Omental fat pad (tissue), 4 donors: ENCODE measurements at places on chromosomes 16 and 17. TPM values are rescaled to one million over a fixed set of nuclear protein-coding genes. Genes with fewer than 3 reads are reported as not detected.

Gene IL17C
- not detected for total RNA-seq

DNA sequence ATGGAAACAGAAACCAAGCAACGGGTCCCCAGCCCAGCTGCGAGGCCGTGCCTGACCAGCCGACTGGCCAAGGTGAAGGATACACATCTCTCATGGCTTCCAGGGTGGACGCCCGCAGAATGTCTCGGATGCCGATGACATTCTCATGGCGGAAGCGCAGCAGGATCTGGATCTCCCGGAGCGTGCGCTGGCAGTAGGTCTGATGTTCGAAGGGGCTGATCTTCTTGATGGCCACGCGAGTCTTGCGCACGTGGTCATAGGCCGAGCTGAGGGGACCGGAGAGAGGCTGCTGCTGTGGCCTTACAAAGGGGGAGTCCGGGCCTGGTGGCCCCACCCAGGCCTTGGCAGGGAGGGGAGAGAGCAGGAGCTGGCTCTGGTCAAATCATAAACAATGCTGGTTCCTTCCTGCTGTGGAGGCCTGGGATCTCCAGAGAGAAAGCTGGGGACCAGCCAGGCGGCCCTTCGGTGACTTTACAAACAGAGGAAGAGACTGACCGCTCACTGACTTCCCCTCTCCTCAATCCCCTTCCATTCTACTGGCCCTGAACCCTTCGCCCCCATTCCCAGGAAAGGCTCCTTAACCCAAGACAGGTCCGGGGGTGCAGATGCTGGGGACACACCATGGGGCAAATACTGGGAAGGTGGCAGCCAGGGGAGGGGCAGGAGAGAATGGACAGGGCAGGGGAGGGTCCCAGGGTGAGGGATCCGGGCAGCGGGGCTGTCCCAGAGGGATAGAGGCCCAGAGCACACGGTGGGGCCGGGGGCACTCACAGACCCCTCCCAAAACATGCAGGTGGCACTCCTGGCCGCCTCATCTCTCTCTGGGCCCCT, 1.1 kb downstream of the MAPK3 start:
- DNase-seq: no peak

- DNase-seq: no peak
Observed at GRCh38 chr16:68244481-68244902, 681 bp upstream of the PLA2G15 start.

DNA sequence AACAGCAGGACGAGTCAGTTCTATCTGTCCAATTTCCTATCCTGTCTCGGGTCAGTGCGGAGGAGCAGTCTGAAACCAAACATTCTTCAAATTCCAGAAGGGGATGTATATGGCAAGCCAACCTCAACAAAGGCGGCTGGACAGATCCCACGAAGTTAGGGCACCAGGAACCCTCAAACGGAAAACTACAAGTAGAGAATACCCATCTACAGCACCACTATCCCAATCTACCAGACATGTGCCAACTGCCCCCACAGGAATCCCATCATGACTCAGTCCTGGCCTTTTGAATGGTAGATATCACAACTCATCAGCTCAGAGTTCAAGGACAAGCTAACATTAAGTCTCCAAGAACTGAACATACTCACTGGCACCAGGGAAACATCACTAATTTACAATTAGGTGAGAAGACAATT, 2.3 kb downstream of the NAT9 start:
- DNase-seq: no peak

DNA sequence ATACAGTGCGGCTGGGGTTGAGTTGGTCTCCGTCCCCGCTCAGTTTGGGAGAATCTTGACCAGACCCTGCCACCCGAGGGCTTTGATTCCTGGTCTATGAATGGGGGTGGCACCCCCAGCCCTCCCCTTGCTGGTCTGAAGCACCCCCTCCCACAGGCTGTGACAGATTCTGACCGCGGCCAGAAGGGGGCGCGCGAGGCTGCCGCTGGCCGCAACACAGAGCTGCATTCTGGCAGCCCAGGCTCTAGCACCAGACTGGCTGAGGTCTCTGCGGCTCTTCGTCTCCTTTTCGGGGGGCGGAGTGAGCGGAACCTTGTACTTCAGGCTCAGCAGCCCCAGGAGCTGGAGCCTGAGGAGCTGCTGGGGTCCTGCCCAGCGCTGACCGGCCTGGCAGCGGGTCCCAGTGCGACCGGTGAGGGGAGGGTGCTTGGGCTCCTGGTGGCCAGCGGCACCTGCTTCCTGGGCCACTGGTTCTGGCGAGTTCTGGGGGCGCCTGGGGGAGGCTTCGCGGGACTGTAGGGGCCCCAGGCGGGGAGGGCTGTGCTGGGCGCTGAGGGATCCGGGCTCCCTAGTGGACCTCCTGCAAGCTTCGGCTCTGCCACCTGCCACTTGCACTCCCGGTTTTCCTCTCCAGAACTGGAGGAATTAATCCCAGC, 1011.6 kb downstream of the KCNJ18 start:
- no peak for DNase-seq

- DNase-seq: no peak
Observed at GRCh38 chr16:17453364-17454038, 17.3 kb downstream of the XYLT1 start.

DNA sequence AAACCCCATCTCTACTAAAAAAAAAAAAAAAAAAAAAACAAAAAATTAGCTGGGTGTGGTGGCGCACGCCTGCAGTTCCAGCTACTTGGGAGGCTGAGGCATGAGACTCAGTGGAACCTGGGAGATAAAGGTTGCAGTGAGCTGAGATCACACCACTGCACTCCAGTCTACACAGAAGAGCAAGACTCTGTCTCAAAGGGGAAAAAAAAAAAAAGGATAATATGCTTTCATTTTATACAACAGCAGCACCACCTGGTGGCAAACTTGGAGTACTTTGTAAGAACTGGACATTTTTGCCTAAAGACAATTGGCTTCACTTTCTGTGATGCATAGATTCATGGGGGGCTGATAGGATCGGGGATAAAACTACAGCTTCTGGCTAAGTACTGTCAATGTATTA, 8.5 kb downstream of the CHTF8 start:
- DNase-seq: no peak

Gene FBXW10
- total RNA-seq: 0.19 TPM

Gene USP43
- total RNA-seq: 0.88 TPM

DNA sequence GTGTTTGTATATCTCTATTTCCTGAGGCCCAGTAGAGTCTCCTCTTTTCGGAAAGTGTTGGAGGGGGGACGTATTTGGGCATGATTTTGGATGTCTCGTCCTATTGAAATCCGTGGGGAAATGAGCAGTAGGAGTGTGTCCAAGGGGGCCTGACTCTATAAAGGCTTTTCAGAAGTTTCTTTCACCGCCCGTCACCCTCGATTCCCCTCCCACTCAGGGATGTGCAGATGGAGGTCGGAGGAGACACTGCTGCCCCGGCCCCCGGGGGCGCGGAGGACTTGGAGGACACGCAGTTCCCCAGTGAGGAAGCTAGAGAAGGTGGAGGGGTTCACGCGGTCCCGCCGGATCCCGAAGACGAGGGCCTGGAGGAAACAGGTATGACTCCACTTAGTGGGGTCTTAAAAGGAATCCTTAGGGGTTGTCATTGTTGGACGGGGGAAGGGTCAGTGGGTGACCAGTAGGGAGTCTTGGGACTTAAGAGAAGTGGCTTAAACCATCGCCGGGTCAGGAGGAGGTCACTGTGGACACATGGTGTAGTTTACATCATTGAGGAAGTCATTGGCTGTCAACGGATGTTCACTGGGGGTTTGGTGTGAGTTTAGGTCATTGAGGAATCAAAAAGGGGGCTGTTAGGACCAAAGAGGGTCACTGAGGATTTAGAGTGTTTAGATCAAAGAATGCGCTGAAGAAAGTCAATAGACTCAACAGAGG, 424 bp downstream of the MON1B start:
- DNase-seq: no peak

DNA sequence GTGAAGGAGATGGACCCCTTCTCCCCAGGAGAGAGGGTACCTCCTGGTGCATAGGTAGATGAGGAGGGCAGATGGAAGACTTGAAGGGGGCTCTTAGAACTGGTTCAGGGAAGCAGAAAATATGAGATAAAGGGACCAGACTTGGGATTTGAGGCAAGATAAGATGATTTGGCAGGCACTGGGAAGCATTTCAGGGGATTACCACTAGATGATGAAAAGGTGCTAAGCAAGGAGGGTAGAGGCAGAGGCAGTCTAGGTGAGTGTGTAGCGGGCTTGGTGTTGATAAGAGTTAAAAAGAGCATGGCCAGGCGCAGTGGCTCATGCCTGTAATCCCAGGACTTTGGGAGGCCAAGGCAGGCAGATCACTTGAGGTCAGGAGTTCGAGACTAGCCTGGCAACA, 14.4 kb downstream of the SLC9A5 start:
- DNase-seq: no peak

- no peak for DNase-seq
Observed at GRCh38 chr16:275786-276232, at the start of gene RGS11. TSS of gene RGS11 (minus strand) at chr16:275944. CDS start at chr16:275911, 33 bp downstream.

Gene GCGR
- not detected for total RNA-seq

DNA sequence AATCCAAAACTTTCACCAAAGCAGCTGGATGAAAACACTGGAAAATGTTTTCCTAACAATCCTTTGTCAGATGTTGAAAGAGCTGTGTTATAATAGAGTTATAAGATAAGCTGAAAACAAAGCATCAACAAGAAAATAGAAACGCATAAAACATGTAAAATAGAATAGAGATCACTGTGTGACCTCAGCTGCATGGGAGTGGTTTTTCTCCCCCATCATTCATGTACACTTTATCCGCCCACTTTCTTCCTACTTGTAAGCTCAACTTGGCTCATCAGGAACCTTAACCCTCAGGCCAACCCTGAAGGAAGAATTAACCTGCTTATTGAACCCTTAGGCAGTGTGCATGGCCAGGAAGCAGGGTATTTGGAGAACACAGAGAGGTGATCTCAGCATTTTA, 238.5 kb upstream of the PMFBP1 start:
- DNase-seq: no peak

Gene CAPNS2
- not detected for total RNA-seq

GRCh38 chr17:65856865-65857264, 295.4 kb upstream of the AXIN2 start:
- DNase-seq: no peak

DNA sequence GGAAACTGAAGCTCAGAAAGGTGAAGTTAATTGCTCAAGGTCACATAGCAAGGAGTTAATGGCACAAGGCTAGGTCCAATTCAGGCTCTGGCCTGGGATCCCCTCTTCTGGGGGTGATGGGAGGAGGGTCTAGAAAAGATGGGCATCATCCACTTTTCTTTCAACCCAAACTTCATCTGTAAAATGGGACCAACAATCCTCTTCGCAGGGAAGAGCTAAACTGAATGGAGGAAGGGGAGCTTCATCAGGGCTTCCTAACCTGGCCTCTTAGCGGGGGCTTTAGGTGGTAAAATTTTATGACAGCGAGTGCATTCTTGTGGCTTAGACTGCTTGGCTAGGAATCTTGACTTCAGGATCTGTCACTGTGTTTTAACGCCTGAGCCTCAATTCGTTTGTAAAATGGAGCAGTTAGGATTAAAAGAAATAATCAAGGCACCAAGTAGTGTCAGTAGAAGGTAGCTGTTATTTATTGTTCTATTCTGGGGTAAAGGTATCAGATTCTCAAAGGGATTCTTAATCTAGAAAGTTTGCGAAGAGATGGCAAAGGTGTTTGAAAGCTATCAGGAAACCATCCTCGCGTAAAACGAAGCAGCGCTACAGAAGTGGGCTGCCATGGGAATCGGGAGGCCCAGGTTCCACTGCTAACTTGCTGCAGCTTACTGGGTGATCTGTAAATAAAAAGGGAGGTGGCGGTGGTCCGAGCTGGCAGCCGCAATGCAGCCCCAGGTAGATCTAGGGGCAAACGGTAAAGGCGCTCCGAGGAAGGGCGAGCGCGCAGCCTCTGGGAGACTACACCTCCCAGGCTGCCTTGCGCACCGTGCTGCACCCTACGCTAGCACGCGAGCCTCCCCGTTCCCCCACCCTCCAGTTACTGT, 1.5 kb upstream of the SRCAP start:
- no peak for DNase-seq

- DNase-seq: no peak
Observed at GRCh38 chr16:7218936-7219335, 113.7 kb upstream of the RBFOX1 start.

GRCh38 chr17:32995416-32996045, 3.9 kb downstream of the SPACA3 start:
- no peak for DNase-seq

DNA sequence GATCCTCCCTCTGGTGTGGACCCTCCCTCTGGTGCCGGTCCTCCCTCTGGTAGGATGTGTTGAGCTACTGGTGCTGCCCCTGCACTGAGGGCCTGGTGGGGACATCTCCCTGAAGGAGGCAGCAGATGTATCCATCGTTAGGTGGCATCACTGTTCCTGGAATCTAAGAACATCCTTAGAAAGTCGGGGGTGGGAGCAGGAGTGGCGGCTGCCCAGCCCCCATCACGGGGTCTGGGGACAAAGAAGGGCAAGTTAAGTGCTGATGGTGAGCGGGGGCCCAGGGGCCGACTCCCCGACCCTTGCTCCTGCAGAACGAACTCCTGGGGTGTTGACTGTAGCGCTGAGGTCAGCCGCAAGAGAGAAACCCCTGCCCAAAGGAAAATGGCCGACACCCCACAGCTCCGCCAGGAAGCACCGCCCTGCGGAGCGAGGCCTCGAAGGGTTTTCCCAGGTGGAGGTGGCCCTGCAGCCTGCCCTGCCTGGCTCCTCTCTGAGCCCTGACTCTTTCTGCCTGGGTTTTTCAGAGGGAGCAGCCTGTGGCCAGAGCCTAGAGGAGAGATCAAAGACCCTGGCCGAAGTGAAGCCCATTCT, 5.5 kb downstream of the CTU2 start:
- no peak for DNase-seq

GRCh38 chr17:18186627-18186982, 3.0 kb downstream of the ALKBH5 start:
- no peak for DNase-seq

GRCh38 chr16:12881740-12882139, 19.7 kb upstream of the SHISA9 start:
- DNase-seq: no peak

DNA sequence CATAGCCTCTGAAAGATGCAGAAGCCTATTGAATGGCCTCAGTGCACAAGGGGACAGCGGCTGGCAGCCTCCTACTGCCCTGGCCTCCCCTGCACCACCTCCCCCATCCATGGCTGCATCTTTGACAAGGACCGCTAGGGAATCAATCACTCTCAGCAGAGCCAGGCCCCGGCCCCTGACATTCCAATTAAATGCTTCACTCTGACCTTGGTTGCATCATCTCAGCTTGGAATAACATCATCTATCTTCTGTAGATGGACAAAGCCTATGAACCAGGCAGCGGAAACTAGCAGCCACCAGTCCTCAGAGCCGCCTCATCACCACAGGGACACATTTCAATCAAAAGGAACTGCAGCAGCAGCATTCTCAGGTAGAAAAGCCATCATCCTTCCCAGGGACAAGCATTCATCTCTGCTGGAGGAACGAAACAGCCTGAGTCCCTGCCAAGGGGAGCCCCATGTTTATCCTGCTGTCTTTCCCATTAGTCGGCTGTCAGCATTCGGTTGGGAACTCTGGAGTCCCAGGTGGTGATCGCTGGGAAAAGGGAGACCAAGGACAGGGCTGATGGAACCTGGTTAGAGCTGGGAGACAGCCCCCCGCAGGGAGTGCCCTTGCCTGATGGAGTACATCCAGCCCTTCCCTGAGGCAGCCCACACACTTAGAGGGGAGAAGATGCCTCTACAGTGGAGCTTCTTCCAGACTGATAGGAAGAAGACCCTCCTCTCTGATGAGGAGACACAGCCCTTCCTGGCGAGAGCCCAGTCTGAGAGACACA, 11.5 kb upstream of the TMEM132E start:
- no peak for DNase-seq

Gene TEX14
- 0.32 TPM for total RNA-seq

Gene SHISA6
- 0.36 TPM for total RNA-seq

Gene KRTAP2-3
- total RNA-seq: not detected

- no peak for DNase-seq
Observed at GRCh38 chr16:48479955-48480354, 94.7 kb upstream of the SIAH1 start.

Gene BCL6B
- 4.6 TPM for total RNA-seq
